ENCODE measurements at places on chromosomes 3 and 15.

DNA sequence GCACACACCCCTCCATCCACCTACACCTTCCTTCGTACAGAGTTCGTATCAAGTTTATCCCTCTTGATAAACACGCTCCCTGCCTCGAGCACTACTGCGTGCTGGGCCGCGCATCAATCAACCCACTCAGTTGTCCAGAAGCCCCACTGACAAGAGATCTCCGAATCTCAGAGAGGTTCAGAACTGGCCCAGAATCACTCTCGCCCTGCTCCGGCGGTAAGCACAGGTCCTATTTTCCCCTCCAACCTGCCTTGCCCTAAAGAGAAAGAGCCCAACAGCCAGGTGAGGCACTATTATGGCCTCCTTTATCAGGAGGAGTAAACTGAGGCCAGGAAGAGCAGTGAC, 494 bp upstream of the NISCH start:
- DNase-seq, result no peak

DNA sequence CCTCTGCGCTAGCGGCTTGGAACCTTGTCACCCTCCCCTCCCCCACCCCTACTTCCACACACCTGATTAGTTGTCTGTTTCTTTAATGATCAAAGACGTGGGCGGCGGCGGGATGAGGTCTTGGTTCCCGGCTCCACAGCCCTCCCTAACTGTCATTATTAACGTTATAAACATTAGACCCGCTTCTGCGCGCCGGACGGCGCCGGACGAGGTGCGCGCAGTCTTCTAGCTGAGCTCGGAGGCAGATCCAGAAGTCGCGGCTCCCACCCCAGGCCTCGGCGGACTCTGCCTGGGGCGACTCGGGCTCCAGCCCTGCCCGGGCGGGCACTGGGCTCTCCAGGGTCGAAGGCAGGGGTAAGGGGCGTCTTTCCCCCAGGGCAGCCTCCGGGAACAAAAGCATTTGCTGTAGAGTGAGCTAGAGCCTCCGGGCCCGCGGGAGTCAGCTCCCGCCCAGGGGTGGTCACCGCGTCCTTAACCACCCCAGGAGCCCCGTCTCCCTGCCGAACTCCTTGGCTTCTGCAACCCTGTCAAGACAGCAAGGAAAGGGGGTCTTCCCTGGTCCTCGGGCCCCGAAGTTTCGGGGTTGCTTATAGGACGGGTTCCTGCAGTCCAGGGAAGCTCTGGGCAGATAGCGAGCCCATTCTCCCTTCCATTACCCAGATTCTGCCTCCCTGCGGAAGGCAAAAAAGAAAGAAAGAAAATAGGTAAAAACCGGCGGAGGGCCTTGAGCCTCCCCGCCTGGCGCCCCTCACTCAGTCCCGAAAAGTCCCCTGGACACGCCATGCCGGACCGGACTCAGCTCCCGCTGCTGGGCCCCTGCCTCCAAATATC, 2.2 kb upstream of the ISLR2 start:
- DNase-seq, result no peak

DNA sequence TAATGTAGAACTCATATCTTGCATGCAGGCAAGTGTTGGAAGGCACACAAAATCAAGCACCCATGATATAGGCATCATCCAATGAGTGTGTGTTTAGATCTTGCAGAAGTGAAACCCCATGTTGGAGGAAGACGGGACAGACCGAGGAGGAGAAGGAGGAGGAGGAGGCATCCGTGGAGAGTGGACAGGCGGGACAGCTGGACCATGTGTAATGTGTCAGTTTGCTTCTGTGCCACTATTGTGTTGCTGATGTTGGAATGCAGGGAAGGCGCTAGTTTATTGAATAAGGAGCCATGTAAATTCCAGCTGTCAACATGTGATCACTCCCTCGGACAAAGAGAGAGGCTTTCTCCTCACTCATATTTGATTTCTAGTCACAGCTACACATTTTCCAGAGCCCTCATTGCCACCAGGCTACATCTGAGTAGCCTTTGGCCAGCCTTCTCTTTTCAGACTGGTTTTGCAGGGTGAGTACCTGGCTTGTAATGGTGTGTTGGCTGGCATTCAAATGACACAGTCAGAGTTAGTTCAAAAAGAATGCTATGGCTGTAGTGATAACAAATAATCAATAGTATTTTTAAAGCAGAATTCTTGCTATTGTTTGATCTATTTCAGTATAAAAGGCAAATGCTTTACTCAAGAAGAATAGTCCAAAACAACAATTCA, 1037.6 kb upstream of the NR2F2 start:
- no peak for DNase-seq

GRCh38 chr3:54538346-54538745, 389.5 kb downstream of the LRTM1 start:
- DNase-seq, result no peak

DNA sequence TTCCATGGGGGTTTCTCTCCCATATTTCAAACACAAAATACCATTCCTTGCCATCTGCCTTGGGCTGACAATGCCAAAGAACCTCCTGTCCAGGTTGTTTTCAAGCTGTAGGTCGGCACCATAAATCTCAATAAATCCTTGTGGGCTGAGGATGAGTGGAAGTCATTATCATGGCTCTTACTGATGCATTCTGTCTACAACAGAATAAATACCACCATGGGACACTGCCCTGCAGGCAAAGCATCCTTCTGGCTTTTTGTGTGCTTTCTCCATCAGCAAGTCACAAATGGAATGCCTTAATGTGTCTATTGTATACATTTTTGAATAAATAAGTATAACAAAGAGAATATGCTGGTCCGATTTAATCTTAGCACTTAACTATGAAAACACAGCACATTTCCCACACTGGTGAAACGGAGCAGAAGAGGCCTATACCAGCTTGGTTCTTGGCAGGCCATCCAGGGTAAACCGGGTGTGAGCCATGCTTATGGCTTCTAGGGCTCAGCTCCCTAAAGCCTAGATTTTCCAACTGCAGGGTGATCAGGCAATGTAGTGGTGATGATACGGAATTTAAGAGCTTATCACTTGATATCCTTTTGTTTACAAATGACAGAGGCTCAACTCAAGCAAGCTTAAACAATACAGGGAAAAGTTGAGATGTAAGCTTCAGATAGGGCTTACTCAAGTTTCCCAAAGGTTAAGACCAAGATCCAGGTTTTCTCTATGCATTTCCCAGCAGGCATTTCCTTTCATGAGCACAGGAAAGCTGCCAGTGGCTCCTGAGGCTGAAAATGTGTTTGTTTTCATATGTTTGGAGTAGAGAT, 133.2 kb upstream of the LRTM1 start:
- no peak for DNase-seq

DNA sequence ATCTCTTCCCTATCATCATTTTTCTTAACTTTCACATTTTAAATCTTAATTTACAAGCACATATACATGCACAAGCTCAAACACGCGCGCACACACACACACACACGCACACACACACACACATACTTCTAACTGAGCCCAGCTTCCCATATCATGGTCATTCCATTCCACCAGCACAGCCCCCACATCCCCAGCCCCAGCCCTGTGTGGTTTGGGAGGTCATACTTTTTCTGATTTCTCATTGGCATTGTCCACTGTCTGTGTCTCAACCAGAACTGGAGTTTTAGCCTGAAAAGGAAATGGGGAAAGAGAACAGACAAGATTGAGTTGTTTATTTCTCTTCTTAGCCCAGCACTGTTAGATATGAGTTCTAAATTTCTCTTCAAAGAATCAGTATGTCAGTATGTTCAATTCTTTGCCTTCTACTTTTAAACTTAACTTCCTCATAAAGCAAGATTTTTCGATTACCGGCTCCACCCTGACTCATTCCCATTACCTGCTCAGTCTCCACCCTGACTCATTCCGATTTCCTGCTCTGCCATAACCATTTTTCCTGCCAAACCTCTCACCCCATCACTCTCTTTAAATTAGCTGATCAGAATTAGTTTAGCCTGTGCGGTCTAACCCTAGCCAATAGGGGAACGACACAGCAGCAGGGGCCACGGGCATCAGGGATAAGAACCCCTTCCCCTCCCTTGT, 6.4 kb downstream of the IQCF1 start:
- DNase-seq, result no peak

DNA sequence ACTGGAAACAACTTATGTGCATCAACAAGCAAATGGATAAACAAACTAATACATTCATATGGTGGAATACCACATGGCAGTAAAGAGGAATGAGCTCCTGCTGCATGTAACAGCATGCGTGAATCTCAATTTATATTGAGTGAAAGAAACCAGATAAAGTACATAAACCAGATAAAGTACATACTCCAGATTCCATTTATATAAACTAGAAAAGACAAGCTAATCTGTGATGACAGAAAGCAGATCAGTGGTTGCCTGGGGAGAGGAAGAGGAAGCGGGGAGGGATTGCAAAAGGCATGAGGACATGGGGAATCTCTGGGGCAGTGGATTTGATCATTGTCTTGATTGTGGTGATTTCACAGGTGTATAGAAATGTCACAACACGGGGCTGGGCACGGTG, 34.2 kb downstream of the LIMD1 start:
- peak; percentile 89 for DNase-seq

GRCh38 chr15:40072216-40072990, 33.4 kb upstream of the SRP14 start:
- DNase-seq, result no peak

- no peak for DNase-seq
Measured at GRCh38 chr3:20391644-20392043, 205.6 kb upstream of the SGO1 start.

- no peak for DNase-seq
Measured at GRCh38 chr3:41882956-41883355, 78.9 kb downstream of the ULK4 start.

- DNase-seq, result no peak
Measured at GRCh38 chr3:85271911-85272310, 313.1 kb downstream of the CADM2 start.

GRCh38 chr3:3648988-3649679, 150.1 kb upstream of the LRRN1 start:
- no peak for DNase-seq

- DNase-seq, result no peak
Measured at GRCh38 chr3:23919628-23920027, 2.7 kb downstream of the RPL15 start.

DNA sequence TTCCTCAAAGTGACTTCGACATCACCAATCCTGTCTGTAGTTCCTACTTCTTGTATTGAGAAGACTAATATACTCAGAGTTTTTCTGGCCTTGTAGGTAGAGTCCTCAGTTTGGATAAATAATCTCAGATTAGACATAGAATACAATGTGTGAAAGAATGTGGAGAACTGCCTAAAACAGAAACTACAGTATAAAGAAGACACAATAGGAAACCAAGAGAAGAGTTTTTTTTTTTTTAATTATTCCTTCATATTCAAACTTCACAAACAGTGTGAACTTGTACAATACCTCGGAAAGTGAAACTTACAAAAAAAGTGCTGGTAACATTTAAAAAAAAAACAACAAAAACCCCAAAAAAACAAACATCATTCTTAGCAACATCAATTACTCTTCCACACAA, 20.5 kb downstream of the TIGIT start:
- DNase-seq, result no peak

- no peak for DNase-seq
Measured at GRCh38 chr3:50573566-50574443, 4.5 kb downstream of the HEMK1 start.

- DNase-seq, result peak; percentile 28
Measured at GRCh38 chr3:23341147-23341838, 138.2 kb downstream of the UBE2E2 start.

- DNase-seq, result no peak
Measured at GRCh38 chr3:170542704-170543103, 43.2 kb downstream of the SLC7A14 start.

DNA sequence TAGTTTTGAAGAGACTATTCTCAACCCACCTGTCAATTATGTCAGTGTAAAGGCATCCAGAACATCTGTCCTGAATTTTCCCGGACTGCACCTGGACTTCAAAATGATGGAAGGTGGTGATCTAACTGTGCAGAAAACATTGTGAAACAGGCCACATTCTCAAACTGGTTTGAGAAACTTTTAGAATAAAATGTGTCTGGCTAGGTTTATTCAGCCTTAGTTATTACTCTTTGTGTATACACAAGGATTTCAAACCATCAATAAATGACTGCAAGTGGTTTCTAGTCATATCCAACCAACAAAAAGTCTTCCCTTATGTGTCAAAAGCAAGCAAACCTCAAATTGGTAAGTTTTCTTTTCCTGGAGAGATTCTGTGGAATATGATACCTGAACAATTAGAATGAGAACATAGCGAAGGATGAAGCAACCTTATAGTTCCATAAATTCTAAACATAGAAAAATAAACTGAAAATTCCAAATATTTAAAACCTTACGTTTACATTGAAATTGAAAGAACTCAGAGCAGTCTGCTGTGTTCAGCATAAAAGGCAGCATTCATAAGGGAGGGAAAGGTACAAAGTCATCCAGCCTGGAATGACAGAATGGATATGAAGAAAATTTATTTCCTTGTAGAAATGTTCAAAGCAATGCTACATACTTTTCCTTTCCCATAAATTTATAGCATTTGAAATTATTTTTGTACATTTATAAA, 306.6 kb upstream of the TGFBR2 start:
- no peak for DNase-seq

- DNase-seq, result no peak
Measured at GRCh38 chr3:47870702-47871260, 67.8 kb downstream of the DHX30 start.

DNA sequence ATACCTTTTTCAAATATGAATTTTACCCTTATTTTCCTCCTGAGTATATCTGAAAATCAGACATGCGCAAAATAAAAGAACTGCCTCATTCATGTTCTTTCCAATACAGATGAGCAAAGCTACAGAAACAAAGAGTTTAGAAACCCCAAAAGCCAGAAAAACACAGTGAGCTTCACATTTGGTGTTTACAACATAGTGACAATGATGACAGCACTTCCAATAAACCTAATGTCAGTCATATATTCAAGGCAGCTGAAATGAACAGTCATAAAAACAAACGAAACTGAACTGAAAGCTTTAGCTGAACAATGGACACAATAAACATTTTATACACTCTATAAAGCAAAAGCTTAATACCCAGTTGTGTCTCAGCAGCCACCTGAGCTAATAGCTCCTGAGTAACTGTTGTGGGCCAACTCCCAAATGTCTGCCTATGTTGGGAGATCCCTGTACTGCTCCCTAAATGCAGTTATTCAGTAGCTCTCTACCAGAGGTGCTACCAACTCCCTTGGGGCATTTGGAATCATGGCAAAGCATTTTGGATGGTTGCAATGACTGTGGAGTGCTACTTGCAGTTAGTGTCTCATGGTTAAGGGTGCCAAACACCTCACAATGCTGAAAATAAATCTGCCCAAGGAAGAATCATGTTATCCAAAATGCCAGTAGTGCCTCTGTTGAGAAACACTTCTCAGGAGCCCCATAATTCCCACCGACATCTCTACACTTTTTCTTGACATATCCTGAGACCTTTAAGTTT, 131.5 kb downstream of the TGFBR2 start:
- no peak for DNase-seq

- no peak for DNase-seq
Measured at GRCh38 chr3:64651303-64651702, 36.5 kb downstream of the ADAMTS9 start.

All from inflammatory macrophage treated with lipopolysaccharide for 4 hours (primary cell).